GM04504 (cell line): ENCODE measurements at places on chromosomes 2 and 18.

GRCh38 chr18:1648712-1649111 is 744.0 kb downstream of the ADCYAP1 start:
- DNase-seq = no peak

DNA sequence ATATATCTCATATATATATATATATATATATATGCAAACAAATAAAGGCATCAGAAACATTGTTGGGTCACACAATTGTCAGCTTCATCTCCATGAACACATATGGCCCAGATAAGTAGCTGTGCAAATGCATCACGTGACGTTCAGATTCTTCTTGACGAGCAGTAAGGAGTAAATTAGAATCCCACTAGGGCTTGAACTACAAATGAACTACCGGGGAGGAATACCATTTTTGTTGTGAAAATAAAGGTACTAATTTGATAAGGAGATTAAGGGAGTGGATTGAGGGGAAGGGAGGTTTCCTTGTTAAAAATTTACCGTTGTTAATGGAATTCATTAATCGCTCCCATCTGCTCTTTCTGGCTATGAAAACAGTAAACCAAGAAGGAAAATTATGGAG is 186.5 kb upstream of the COPS8 start:
- DNase-seq = no peak

GRCh38 chr2:240155048-240155744 is 14.7 kb upstream of the OTOS start:
- DNase-seq = no peak

- no peak for DNase-seq
Observed at GRCh38 chr2:138700716-138701115, 79.5 kb downstream of the NXPH2 start.

GRCh38 chr18:62768558-62768943 is 53.2 kb downstream of the PHLPP1 start:
- DNase-seq = no peak

DNA sequence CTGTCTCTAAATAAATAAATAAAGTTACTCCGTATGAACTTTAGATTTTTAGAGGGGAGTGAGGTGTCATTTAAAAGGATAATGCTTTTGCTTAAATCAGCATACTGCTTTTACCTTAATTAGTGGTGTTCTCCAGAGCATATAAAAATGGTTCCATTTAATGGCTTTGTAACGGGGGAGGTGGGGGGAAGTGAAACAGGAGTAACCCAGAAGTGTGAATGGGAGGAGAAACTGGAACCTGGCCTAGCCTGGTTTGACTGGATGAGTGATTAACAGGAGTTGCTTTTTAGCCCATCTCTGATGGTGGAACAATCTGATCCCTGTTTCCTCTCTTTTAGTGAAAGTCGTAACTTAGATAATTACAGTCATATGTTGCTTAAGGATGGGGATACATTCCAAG is 1.6 kb downstream of the CNDP2 start:
- no peak for DNase-seq

DNA sequence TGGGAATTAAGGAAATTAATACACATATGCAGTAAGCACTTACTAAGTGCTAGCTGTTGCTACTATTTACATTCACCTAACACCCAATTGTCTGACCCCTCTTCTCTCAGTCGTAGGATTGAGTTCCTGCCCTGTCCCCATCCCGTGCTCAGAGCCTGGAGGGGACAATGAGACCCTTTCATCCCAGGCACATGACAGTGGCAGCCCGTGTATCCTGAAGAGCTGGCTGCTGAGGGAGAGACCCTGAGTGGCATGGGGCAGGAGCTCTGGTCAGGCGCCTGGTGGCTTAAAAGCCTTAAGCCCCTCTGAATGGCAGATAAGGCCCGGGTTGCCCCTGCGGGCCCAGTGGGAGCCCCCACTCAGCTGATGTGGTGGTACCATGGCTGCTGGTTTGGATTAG is 99.0 kb downstream of the DYSF start:
- no peak for DNase-seq

DNA sequence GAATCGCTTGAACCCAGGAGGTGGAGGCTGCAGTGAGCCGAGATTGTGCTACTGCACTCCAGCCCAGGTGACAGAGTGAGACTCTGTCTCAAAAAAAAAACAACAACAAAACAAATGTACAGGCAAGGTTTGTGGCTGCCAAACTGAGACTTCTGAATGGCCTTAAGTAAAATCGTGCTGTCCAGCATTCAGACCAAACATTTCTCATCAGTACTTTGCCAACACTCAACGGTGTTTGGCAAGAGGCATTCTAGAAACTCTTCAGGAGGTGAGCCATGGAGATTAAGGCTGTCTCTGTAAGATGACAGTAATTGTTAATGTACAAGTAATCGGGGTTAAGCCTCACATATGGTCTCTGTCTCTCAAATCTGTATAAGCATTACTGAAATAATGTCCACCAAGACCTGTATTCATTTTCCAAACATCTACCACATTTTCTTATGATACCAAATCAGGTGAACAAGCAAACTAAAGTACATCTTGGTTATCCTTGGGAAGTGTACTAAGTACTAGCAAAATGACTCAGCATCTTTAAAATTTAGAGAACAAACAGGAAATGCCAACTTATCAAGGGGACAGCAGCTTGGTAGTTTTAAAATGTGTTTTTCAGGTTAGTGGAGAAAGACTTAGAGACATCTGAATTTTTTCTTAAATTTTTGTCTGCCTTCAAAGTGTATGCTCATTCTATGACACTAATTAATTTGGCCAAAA is 29.3 kb downstream of the SERPINE2 start:
- DNase-seq = no peak

DNA sequence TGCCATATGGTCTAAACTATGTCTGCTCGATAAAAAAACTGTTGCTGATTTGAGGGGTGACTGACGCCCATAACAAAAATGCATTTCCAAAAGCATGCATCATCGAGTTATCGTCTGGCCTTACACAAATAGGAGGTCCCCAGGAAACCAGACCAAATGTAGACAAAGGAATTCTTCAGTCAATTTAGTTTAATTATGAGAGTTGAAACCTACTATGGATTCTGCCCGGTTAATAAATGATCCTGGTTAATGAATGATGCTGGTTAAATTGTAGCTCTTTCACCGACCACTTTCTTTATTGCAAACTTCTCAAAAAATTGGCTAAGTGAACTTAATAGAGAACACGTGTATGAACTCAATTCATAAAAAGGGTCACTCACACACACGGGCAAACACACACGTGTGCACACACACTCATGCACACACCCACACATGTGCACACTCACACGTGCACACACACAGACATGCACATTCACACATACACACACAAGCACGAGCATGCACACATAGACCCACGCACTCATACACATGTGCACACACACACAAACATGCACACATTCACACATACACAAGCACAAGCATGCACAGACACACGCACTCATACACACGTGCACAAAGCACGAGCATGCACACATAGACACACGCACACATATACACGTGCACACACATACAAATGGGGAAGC is 59.0 kb upstream of the SALL3 start:
- no peak for DNase-seq

DNA sequence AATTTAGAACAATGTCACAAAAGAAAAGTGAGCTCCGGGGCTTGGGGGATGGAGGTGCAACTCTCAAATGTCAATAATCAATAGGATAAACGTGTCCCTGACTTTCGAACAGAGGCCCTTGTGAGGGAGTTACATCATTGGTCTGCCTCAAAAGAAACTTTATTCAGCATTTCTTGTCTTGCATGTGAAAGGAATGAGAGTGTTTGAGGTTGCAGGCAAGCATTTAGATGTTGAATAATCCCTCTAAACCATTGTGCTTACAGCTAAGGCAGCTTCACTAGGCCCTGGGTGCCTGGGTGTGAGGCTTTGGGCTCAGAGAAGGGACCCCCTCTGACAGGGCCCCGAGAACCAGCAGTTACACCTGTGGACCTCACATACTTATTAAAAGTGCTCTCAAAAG is 28.6 kb upstream of the FHL2 start:
- no peak for DNase-seq

GRCh38 chr18:8065284-8065683 is 498.2 kb downstream of the PTPRM start:
- DNase-seq = no peak
